GM12878 (cell line): ENCODE measurements at places on chromosomes 4 and X.

DNA sequence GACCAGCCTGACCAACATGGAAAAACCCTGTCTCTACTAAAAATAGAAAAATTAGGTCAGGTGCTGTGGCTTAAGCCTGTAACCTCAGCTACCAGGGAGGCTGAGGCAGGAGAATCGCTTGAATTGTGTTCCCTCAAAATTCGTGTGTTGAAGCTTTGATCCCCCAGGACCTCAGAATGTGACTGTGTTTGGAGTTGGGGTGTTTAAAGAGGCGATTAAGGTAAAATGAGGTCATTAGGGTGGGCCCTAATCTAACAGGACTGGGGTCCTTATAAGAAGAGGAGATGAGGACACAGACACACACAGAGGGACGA is 23.6 kb downstream of the SLC25A6 start:
- H3K36me3 ChIP-seq, result no peaks in the 10 kb centered on the region
- H3K4me3 ChIP-seq, result no peak overlapping the region
- H3K27me3 ChIP-seq, result no peaks in the 10 kb centered on the region
- no peak overlapping the region for H3K27ac ChIP-seq
- no peaks in the 10 kb centered on the region for H3K4me1 ChIP-seq

DNA sequence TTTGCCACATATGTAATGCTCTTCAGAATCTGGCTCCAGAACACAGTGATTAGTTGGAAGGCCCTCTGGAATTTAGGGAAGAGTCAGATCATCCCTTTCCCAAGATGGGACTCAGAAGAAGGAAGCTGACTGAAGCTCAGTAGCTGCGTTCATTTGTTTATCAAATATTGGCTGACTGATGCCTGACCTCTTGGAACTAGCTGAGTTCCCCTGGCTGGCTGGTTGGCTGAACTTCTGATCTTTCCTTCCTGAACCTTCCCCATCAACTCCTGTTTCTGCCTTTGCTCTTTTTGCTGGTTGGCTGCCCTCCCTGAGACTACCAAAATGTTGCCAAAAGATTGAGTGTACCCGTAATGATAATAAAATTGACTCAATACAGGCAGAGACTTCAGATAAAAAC is 866.5 kb upstream of the INTU start:
- DNase-seq, result no peak
- H3K4me1 ChIP-seq, result no peaks in the 10 kb centered on the region
- no peak overlapping the region for H3K4me3 ChIP-seq
- no peaks in the 10 kb centered on the region for H3K27me3 ChIP-seq
- H3K36me3 ChIP-seq, result no peaks in the 10 kb centered on the region

DNA sequence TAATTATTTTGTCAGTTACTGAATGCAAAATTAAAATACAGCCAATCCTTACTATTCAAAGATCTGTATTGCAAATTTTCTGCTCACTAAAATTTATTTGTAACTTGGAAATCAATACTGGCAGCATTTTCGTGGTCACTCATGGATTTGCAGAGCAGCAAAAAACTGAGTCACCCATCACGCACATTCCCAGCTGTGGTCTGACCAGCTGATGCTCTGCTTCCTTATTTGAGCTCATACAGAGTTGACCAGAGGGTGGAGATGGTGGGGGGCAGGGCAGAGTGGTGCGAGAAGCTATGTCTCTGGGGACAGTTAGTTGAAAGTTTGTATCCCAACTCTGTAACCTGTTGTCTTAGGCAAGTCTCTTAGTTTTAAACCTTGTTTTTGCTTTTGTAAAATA is 214.8 kb downstream of the SPCS3 start:
- no peak overlapping the region for H3K27ac ChIP-seq
- no peaks in the 10 kb centered on the region for H3K4me1 ChIP-seq
- no peak overlapping the region for H3K4me3 ChIP-seq

DNA sequence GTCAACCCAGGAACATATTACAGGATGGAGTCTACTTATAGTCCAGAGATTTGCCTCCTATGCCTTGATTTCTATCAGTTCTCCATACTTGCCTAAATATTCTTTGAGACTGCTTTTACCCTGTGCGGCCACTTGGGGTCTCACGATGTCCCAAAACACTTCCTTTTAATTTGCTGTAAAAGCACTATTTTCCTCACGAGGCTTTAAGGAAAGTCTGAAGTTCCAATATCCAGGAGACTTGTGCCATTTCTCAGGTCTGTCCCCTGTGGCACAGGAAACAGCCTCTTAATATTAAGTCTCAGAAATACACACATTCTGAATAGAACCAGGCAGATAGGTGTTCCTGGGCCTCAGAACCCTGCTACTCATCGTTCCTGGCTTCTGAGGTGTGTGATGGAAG is 142.9 kb downstream of the TMEM164 start:
- no peak for DNase-seq
- no peak overlapping the region for H3K4me3 ChIP-seq
- H3K4me1 ChIP-seq, result no peaks in the 10 kb centered on the region
- H3K27me3 ChIP-seq, result no peaks in the 10 kb centered on the region

DNA sequence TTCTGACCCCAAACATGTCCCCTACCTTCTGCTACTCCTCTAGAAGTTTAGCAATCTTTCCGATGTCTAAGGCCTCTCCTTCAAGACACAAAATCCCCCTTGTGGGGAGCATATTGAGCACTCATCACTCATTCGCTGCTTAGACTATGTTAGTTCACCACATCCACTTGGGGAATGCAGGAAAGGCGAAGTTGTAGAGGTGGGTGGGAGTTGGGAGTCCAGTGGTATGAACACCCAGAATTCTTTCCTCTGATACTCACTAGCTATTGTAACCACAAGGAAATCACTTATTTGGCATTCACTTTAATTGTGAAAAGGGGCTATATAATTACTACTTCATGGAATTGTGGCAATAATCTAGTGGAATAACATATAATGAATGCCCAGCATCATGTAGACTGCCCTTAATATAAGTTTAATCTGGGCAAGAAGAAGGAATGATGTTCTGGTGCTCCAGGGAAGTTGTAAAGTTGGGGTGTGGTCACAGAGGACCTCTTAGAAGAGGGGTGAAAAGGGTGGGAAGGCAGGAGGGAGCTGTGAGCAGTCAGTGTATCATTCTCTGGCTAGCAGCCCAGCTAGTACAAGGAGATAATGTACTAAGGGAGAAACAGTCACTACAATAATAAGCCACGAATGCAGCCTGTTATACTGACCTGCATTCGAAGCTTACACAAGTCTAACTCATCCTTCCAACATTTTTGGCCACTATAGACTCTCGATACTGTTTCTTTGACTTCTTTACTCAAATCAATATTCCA is 468.2 kb upstream of the DIPK2B start:
- no peak for DNase-seq
- no peaks in the 10 kb centered on the region for H3K36me3 ChIP-seq
- H3K4me3 ChIP-seq, result no peak overlapping the region
- no peaks in the 10 kb centered on the region for H3K27me3 ChIP-seq
- H3K27ac ChIP-seq, result no peak overlapping the region
- H3K4me1 ChIP-seq, result no peaks in the 10 kb centered on the region

- no peaks in the 10 kb centered on the region for H3K27me3 ChIP-seq
- H3K36me3 ChIP-seq, result no peaks in the 10 kb centered on the region
- no peaks in the 10 kb centered on the region for H3K4me1 ChIP-seq
- H3K27ac ChIP-seq, result no peak overlapping the region
These were observed 89.0 kb downstream of the SMIM20 start for GRCh38 chr4:26003056-26003455.
